NCI-H146 (cell line): ENCODE measurements at places on chromosomes 11 and 22.

GRCh38 chr11:2835296-2835695, 50.3 kb downstream of the CDKN1C start:
- DNase-seq, result peak; percentile 9

DNA sequence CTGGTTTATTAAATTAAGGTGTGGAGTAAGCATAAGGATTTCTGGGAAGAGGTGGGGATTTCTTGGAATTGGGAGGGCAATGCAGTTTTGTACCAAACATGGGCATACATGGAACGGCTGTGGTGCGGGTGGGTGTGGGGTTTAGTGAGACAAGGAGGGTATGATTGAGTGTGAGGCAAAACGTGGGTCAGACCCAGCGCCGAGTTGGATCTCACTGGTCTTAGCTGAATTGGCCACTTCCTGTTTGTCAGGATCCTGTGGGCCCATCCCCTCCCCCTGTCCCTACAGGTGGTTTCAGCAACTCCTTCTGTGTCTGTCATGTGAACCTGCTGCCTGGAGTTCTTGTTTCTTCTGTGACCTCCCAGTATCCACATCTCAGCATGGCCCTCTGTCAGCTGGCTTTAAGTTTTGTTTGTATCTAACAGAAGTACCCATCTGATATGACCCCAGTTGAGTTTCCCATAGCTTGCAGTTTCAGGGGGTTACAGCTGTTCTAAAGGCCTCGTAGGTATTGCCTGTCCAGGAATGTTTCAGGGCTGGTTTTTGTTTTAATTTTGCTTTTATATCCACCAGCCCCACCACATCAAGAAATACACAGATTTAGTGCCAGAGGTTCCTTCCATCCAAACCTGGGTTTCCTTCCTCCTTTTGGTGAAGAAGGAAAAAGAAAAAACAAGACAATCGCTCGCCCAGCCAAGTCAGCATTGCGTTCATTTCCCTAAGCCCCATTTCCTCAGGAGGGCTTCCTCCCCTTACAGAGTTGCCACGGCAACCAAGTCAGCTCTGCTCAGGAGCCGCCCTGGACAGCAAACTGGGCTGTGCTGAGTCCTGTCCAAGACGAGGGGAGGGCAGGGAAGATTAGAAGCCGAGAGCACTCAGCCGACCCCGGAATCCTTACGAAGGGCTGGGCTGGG, 6.0 kb downstream of the APOL1 start:
- peak; percentile 20 for DNase-seq

DNA sequence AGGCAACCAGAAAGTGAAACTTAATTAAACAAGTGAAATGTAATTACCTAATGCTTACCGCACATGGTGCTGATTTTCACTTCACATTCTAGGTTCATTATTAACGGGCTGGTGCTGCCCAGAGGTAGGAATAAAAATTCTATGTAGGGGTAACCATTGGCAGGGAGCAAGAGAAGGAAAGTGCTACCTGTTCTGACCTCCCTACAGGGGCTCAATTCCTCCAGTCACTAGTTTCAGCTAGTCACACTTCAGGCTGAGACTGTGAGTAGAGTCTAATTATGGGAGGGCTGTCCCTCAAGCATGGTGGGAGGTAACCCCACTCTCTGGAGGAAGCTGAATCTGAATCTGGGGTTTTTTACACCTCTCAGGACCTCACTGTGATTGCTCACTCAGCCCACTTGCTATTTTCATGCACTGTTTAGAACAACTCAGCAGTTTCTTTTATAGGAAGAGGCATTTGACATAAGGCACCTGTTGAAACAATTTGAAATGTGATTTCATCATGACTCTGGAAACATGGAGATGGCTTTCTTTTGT, 75.4 kb downstream of the MAML2 start:
- DNase-seq, result no peak

DNA sequence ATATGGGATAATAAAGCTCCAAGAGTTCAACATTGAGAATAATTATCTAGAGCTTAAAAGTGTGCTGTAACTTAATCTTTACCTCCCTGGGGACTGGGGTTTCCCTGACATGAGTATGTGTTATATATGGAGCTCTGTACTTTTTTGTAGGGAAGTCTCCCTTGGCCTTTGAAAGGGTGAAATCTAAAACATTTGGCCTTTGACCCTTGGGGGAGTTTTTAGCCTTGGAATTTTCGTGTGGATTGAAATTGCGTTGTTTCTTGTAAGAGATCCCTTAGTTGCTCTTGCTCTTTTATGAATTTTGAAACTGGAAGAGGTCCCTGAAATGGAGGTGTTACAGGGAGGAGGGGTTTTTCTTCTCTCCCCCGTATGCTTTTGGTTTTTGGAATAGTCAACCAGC, 450.0 kb downstream of the NELL1 start:
- DNase-seq, result no peak

- peak; percentile 30 for DNase-seq
These were observed 115.0 kb downstream of the SLC1A2 start for GRCh38 chr11:35304386-35304775.

- DNase-seq, result no peak
These were observed 19.9 kb upstream of the MYOD1 start for GRCh38 chr11:17699147-17700114.

GRCh38 chr11:130548491-130548833, 100.0 kb downstream of the ADAMTS15 start:
- no peak for DNase-seq

- DNase-seq, result no peak
These were observed 1.7 kb downstream of the TOM1 start for GRCh38 chr22:35301372-35301874.

- no peak for DNase-seq
These were observed 28.2 kb downstream of the FZD4 start for GRCh38 chr11:86926975-86927374.

GRCh38 chr11:120929090-120929489, 94.8 kb upstream of the TBCEL start:
- no peak for DNase-seq

DNA sequence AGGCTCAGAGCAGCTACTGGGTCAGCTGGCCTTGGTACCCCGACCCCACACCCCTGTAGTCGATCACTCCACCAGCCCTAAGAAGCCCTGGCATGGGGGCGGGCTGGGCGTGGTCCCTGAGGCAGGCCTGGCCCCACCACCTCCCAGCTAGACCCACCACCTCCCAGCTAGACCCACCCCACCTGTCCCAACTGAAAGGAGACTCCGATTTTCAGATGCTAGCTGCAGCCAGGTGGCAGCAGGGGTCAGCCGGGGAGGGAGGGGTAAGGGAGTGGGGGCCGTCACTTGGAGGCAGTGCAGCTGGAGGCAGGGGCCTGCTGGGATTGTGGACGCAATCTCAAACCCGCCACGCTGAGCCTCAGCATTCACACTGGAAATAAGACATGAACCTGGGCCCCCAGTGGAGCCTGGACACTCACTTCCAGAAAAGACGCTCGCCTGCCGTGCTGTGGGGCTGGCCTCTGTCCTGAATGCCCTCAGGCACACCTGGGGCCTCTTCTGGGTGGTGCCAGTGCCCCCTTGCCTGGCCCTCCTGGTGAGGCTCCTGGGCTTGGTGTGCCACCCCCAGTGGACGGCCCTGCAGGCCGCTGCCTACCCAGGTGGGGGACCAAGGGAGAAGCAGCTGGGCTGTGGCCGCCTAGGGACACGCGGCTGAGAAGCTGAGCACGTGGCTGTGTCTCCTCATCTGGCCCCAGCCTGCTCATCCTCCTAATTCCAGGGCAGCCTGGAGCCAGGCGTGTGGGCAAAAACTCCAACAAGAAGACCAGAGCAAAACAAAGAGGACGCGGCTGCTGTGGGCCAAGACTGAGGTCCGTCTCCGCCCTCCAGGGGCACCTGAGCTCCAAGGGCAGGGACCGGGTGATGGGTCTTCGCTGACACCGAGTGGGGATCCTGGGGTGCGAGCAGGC, 26.7 kb downstream of the OSBPL5 start:
- DNase-seq, result no peak

DNA sequence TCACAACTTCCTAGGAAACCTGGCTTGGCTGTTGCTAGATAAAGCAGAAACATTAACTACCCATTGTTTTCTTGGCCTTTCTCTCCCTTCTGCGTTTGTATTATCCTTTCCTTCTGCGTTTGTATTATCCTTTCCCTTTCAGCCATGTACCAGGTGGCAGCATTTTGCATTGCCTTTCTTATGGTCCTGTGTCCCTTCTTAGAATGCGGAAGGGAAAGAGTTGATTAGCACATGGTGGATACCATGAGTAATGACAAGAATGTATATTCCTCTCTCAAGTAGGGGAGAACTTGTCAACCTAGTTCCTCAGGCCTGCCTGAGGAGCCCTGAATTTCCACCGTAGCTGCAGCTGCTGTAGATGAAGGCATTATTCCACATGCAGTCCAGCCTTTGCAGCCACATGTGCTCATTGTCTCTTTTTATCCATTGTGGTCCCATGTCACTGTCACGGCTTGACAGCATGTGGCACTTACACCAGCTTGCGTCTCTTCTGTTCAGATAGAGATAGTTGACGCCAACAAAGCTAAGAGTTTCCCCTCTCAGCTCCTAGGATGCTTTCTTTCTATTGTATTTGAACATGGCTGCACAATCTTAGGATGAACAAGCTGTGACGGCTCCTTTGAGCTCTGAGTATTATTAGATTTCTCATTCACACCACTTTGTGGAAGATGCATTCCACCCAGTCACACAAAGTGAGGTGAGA, 44.8 kb downstream of the SLN start:
- no peak for DNase-seq

DNA sequence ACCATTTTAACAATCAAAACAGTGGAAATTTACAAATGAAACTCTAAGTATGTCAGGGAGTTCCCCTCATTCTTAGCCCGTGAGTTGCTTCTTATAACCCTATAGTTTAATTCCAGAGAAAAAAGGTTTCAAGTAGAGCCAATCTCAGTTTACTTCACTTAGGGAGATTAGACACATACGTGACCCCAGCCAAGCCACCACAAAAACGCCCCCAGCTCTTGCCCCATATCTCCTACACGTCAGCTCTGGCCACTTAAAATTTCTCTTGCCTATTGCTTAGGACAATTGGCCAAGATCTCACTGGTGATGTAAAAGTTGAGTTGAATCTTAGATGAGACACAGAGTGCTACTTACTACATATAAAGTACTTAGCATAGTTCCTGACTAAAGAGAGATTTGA, 166.4 kb downstream of the ETS1 start:
- no peak for DNase-seq

- no peak for DNase-seq
These were observed 20.8 kb downstream of the SELENOO start for GRCh38 chr22:50221410-50222300.

- peak; percentile 57 for DNase-seq
These were observed 5.4 kb upstream of the IGLL5 start for GRCh38 chr22:22882033-22882717.

- DNase-seq, result no peak
These were observed 155.7 kb downstream of the AASDHPPT start for GRCh38 chr11:106233191-106233590.

- DNase-seq, result no peak
These were observed 37.4 kb upstream of the ST14 start for GRCh38 chr11:130122141-130122575.

- no peak for DNase-seq
These were observed 83.9 kb upstream of the SNX19 start for GRCh38 chr11:130999992-131000770.

- DNase-seq, result no peak
These were observed 13.6 kb downstream of the MRPL21 start for GRCh38 chr11:68889948-68890446.

DNA sequence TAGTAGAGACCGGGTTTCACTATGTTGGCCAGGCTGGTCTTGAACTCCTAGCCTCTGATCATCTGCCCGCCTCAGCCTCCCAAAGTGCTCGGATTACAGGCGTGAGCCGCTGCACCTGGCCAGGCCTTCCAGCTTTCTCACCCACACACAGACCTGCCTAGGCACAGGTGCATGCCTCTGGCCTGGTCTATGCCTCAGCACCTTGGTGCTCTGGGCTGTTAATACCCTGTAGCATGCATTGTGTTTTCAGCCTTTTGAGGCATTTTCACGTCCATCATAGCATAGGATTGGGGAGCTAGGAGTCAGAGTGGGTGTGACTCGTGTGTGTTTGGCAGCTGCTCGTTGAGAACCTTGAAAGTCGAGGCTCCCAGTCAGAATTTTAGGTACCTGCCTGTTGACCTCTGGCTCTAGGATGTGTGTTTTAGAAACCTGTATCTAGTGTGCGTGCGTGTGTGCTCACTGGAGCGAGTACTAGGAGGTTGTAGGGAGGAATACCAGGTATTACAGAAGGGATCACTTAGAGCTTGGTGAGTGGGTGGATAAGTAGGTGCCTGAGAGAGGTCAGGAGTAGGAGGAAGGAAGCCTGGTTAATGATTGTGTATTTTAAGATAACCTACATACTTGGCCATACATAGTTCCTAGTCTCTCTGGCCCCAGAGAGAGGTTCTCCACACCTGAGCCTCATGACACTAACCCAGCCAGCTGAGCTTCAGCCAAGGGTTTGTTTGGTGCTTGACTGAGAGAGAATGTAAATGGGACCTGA, 20.0 kb downstream of the CRKL start:
- no peak for DNase-seq

GRCh38 chr11:122509091-122509490, 146.4 kb upstream of the UBASH3B start:
- no peak for DNase-seq

GRCh38 chr11:122095681-122096262, 20.2 kb downstream of the BLID start:
- no peak for DNase-seq

DNA sequence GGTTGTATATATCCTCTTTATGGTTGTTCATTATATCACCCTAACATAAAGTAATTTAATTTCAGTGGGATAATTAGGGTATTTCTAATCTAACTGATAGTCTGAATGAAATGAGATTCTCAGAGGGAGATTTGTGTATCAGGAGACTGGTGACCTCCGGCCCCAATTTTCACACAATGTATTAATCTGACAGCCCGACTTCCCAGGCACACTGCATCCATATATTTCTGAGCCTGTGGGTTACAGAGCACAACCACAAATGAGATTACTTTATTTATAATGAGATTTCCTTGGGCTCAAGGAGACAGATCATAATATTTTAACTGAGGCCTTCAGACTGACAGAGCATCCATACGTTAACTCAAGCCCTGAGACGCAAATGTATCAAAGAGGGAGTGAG, 125.9 kb downstream of the RCN1 start:
- DNase-seq, result no peak

DNA sequence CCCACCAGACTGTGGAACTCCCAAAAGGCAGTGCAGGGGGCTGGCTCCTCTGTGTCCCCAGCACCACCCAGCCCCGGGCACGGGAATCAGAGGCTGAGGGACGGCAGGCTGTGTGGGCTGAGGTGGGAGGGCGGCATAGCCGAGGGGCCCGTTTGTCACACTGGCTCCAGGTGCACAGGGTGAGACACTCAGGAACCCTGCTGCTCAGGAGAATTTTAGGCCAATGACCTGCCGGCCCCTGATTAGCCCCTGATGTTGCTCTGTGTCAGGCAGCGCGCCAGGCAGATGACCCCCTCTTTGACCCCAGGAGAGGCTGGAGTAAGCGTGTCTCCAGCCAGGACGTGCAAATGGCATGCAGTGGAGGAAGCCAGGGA, 52.7 kb downstream of the RTL6 start:
- DNase-seq, result no peak

- DNase-seq, result no peak
These were observed 11.2 kb upstream of the LINC01488 start for GRCh38 chr11:69470301-69470700.
